ENCODE measurements at places on chromosomes 1 and 21.

DNA sequence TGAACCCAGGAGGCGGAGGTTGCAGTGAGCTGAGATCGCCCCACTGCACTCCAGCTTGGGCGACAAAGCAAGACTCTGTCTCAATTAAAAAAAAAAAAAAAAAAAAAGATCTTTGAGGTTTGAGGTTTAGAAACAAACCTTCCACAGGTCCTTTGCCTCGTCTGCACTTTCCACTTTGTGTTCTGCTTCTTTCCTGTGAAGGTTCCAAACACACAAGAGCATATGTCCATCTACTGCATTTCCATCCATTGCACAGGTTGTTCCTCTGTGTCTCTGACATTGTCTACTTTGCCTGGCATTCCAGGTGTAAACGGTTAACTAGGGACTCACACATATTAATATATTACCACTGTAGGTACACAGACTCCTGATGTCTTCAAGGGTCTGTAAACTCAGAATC lies 40.1 kb downstream of the DSTYK start:
- DNase-seq = no peak

GRCh38 chr21:39705849-39706248 lies 39.1 kb upstream of the IGSF5 start:
- DNase-seq = no peak

GRCh38 chr1:181083842-181084605 lies 4.5 kb upstream of the IER5 start:
- no peak for DNase-seq

- no peak for DNase-seq
Measured at GRCh38 chr1:50419907-50420677, 3.2 kb downstream of the DMRTA2 start.

DNA sequence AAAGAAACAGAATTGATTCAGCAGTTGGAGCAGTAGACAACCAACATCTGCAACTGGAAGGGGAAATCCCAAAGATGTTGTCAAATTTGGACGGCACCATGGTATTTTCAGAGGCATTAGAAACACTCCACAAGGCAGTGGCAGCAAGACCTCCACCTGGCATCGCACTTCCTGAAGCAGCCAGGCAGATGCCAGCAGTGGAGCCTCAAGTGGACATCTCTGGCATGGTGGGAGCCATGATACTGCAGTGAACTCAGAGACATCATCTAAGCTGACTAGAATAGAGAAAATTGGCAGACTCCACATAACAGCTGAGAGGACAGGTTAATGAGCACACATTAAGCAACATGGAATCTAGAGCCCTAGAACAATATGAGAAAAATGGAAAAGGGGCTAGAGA lies 33.9 kb upstream of the RGS8 start:
- DNase-seq = no peak

DNA sequence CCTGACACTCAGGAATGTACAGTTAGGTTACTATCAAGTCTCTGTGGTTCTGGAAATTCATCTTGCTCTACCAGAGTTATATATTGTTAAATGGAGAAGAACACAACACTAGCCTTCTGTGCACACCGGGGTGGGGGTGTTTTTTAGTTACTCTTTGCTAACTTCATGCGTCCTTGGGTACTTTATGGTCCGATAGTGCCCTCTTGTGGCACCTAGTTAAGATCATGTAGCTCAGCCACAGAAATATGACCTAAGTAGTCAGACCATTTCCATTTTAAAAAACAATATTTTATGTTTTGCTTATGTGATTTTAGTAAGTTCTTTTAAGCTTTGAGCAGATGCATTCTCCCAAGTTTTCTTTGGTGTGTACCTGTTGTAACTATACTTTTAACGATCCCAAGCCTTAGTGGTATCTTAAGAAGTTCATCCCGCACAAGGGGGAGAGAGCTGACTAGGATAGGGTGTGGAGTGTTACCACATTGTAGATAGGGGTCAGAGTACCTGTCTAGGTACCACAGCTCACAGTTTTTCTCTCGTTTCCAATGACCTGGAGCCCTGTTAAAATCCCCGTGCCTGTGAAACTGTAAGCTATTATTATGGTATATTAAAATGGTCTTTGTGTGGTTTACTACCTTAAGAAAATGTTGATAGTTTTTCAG lies 20.6 kb upstream of the SH3D21 start:
- DNase-seq = no peak

DNA sequence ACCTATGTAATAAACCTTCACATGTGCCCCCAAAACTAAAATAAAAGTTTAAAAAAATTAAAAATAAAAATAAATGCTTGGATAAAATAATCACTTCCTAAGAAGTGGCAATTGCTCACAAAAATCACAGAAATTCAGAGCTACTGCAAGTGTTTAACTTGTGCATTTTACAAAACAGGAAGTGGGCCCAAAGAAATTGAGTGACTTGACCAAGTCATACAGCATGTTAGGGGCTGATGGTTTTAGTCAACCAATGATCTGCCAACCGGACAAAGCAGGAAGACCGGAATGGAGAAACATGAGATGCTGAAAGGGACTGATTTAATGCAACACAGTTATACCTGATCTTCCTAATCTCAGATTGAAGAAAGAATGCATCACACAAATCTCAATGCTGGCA lies 96.5 kb downstream of the SMYD2 start:
- DNase-seq = no peak

- peak; percentile 85 for DNase-seq
Measured at GRCh38 chr1:27668808-27669723, 2.9 kb downstream of the IFI6 start.

- peak; percentile 31 for DNase-seq
Measured at GRCh38 chr1:59759156-59759925, 55.4 kb upstream of the HOOK1 start.

DNA sequence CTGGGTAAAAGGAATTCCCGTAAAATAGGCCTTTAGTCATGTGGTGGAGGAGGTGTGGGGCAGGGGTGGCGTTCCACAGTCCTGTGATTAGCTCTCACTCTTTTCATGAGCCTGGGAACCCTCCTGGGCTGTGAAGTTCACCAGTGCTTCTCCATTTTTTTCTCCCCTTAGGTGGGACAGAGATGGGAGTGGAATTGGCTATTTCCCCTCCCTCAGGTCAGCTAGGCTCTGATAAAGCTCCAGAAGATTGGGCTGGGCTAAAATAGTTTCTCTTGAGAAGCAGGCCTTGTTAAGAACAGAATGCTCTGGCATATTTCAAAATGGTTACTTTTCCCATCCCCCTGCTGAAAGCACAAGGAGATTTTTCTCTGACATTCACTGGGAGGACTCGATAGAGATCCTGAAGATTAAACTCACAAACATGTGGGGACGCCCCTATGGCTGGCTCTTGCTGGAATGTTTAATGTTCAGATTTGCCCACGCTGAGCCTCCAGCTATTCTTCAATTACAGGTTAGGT lies 33.4 kb upstream of the SLC2A1 start:
- DNase-seq = no peak

DNA sequence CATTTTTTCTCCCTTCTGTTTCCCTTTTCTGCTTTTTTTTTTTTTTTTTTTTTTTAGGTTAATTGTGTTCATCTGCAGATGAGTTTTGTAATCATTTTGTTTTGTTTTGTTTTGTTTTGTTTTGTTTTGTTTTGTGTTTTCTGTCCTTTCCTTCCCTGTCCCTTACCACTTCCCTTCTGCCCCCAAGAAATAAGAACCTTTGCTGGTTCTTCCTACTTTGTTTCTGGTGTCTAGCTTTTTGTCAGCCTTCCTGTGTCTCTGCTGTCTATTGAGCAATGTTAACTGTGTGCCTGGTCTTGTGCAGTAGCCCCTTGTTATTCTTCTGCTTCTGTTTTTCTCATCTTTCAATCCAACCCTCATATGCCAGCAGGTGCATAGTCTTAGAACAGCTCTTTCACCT lies 46.0 kb downstream of the MPZL1 start:
- DNase-seq = no peak

- no peak for DNase-seq
Measured at GRCh38 chr1:241767737-241768136, 80.3 kb upstream of the EXO1 start.

DNA sequence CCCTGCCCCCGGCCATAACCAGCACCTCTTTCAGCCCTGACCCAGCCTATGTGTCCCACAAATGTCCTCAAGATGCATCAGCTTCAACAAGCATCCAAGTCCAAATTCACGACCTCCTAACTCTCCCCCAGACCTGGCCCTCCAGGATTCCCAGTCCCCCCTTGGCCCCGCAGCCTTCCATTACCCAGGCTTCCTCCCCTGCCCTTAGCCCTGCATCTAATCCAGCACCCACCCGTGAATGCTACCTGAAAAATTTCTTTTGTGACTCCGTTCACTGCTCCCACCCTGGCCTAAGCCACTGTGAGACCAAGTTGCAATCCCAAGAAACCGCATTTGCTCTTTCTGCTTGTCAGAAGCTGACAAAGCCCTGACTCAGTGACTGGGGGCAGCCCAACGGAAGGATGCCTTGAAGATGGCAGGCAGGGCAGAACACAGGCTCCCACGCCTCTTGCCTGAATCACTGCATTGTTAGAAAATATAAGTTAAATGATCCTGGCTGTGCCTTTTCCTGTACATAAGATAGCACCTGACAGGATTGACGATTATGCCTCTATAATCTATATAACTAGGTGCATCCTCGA lies 939 bp upstream of the MFAP2 start:
- no peak for DNase-seq

DNA sequence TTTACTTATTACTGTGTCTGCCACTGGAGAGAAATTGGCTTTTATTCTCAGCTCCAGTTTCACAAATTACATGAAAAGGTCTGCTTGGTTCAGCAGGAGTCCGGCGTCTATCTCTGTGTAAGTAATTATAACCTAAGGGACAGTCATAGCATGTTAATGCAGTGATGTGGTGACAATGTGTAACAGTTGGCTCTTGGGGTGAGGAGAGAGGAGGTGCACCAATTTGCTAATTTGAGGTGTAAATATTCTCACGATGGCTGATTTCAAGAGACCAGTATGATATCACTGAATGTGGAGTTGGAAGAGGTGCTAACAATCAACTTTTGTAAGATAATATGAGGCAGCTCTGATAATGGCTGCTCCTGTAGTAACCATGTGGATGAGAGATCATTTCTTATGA lies 86.1 kb downstream of the CTH start:
- no peak for DNase-seq

GRCh38 chr1:3745590-3746381 lies 6.5 kb upstream of the CCDC27 start:
- DNase-seq = no peak

GRCh38 chr21:33539616-33540015 lies 2.3 kb downstream of the GART start:
- DNase-seq = no peak

GRCh38 chr1:204493984-204494280 lies 673 bp downstream of the PIK3C2B start:
- no peak for DNase-seq

GRCh38 chr1:100746542-100746932 lies 27.0 kb downstream of the VCAM1 start:
- DNase-seq = no peak

DNA sequence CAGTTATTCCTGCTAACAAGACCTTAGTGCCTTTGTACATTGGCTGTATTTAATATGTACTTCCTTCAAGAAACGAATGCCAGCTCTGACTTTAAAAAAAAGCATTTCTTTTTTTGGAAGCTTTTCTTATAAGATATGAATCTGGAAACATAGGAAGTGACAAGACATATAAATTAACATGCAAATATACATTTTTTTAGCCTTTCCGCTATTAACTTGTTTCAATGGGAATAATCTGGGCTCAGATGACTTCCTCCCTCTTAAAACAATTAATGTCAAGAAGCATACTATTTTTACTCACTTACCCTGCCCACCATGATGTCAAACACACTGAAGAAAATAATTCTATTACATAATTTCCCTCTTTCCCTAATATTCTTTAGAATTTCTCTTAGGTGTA lies 1.4 kb downstream of the DENND1B start:
- no peak for DNase-seq

Data from stimulated activated CD8-positive, alpha-beta memory T cell treated with anti-CD3 and anti-CD28 coated beads, Interleukin-4, amount 100 ng/mL, for 4 hours (primary cell).